WTC11 (cell line): ENCODE measurements at places on chromosomes 3 and 15.
A peak's percentile ranks its signal among the peaks of the same experiment; 100 is the strongest.

DNA sequence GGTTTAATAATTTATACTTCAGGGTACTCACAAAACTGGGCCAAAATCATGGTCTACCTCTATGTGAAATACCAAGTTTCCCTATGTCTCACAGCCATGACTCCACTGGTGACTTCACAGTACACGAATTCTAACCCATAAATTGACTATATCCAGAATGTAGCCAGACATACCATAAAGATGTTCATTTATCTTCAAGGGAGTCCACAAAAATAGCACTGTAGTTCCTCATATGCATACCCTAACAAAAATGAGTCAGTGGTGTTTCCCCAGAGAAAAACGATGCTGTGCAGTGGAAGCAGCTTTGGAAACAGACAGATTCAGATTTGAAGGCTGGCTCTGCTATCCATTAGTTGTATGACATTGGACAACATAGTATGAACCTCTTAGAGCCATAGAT lies 438.8 kb downstream of the FHIT start:
- DNase-seq: no peak

DNA sequence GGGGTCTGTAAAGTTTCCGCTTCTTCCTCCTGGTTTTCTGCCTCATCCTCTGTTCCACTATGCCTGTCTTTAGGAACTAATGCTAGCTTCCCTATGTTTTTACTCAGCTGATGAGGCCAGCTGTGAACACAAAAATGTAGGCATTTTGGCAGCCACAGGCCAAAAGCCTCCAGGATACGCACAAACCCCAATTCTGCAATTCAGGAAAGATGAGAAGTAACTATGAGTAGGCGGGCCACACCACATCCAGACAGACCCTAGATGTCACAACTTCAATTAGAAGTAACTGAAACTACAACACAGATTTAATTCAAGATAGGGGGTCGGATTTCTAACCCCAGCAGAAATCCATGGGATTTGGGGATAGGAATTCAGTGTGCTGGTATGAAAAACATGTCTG lies 11.9 kb downstream of the CA12 start:
- DNase-seq: no peak

GRCh38 chr15:85479071-85479647 lies 98.8 kb downstream of the AKAP13 start:
- no peak for DNase-seq

GRCh38 chr15:91235376-91235775 lies 135.3 kb downstream of the SV2B start:
- DNase-seq: no peak

DNA sequence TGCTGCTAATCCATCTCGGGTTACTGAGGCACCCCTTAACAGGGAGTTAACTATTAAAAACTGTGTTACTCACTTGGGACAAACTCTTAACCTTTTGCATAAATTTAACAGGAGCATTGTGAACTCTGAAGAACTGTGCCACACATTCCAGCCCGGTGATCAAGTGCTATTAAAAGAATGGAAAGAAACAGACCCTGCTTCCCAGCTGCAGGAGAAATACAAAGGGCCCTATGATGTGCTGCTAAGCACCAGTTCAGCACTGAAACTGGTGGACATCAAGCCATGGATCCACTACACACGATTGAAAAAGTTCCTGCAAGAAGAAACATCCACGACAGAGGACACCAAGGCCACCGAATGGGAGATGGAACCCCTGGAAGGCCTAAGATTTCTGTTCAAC lies 114.7 kb upstream of the PLCL2 start:
- no peak for DNase-seq

- DNase-seq: peak; percentile 36
These were observed 219.8 kb upstream of the TOPAZ1 start for GRCh38 chr3:44021651-44022594.

DNA sequence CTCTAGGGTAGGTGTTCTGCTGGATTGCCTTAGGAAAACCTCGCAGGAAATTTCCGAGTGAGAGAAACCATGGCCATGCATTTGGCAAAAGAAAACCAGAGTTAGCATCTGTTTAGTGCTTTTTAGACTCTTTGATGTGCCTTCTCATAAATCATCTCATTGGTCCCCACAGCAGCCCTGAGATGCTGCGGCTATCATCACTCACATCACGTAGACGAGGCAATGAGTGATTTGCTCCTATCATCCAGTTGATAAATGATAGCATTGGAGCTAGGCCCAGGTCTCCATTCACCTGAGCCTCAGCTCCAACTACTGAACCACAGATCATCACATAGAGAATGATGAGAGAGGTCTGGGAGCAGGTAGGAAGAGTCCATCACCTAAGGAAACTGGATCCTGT lies 111.1 kb downstream of the PDCD6IP start:
- no peak for DNase-seq

DNA sequence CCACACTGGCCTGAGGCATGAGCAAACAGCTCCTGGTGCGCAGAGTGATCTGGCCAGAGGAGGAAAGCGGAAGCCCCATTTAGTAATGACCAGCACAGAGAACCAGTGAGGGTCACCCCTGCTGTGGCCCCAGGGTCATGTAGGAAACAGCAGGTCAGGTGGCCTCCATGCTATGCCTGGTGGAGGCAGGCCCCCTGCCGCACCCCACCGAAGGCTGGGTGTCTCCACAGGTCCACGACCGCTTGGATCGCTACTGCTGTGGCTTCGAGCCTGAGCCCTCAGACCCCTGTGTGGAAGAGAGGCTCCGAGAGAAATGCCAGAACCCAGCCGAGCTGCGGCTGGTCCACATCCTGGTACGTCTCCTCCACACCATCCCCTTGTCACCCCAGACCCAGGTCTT lies 52.6 kb downstream of the POMGNT2 start:
- no peak for DNase-seq

- DNase-seq: peak; percentile 11
These were observed at the start of gene PTX3 for GRCh38 chr3:157436583-157437291. Gene PTX3, plus strand, starts transcription at chr3:157436850. Its CDS starts 84 bp downstream, at chr3:157436934.

- DNase-seq: no peak
These were observed 68.3 kb downstream of the KLHL25 start for GRCh38 chr15:85726454-85726853.

GRCh38 chr3:177426878-177427495 lies 229.7 kb upstream of the TBL1XR1 start:
- no peak for DNase-seq

DNA sequence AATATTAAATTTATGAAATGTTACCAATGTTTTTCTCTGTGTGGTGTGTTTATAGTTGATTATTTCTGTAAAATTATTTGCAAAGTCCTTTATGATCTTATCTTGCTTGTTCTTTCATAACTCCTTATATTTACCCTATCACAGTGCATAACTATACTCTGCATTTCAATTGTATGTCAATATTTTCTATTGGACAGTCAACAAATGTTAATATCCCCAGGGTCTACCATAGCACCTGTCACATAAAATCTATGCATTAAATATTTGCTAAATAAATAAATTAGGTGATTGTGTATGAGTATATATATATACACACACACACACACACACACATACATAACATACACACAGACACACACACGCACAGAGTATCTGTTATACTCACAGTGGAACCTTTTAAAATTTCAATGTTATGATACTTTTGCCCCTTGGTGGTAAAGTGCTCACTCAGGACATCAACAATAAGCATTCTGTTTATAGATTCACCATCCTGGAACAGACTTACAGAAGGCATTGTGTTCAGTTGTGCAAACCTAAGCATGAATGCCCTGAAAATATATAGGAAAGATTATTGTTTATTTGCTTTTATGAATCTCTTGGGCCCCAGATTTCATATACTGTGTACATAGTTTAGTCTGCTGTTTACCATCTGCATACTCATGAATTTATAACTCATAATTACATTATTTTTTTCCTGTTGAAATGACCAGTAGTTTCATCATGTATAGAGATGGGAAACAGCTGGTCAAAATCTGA lies 443.7 kb downstream of the EPHA6 start:
- DNase-seq: no peak

DNA sequence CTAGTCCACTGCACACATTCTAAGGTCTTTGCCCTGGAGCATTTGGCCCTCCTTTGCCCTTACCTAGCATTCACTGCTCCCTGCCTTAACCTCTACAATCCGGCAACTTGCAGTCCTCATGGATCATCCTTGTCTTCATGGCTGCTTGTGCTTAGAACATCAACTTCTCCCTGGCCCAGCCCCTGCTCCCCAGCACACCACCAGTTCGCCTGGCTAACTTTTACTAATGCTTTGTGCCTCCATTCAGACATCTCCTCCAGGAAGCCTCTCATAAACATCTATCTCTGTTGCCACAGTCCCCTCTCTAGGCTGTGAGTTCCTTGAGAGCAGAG lies 57.1 kb downstream of the AAGAB start:
- DNase-seq: no peak

- DNase-seq: no peak
These were observed 131.6 kb upstream of the RASGRP1 start for GRCh38 chr15:38696109-38696727.

DNA sequence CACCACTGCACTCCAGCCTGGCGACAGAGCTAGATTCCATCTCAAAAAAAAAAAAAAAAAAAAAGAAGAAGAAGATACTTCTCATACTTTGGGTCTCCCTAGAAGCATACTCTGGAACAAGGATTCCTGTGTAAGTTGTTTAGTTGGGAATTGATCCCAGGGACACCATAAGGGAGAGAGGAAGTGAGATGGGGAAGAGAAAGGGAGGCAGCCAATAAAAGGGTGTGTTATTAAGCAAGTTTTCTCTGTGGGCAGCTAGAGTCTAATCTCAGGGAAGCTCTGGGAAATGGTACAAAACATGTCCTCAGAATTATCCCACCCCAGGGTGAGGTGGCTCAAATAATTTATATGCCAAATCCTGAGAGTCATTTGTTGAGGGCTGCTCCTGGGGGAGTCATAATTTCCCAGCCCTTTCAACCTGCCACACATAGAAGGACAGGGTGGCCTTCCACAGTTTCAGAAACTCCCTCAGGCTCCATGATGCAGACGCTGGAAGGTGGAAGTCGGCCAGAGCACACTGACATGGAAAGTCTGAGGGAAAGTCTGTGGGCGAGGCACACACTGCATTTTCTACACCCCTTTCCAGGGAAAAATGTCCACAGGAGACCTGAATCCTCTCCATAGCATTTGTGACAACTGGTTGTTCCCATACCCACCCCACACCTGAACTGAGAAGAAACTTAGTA lies 86.4 kb upstream of the SLC4A7 start:
- DNase-seq: no peak

- DNase-seq: no peak
These were observed 606.6 kb downstream of the TBL1XR1 start for GRCh38 chr3:176590722-176591121.

DNA sequence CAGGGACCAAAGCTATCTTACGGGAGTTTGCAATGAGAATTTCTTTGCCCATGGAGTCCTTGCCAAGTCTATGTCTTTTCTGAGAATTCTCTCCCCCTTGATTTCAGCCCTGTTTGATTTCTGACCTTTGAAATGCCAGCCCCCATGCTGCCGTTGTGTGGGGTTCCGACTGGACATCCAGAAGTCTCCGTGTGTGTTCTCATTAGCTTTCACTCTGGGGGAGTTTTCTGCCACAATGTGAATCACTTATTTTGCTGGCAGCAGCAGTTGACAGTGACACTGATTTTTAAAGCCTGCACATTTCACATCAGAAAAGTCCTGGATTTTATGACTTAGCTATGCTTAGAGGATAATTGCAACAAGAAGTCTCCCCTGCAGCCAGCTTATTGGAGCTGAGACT lies 98.4 kb upstream of the CTDSPL start:
- DNase-seq: no peak

DNA sequence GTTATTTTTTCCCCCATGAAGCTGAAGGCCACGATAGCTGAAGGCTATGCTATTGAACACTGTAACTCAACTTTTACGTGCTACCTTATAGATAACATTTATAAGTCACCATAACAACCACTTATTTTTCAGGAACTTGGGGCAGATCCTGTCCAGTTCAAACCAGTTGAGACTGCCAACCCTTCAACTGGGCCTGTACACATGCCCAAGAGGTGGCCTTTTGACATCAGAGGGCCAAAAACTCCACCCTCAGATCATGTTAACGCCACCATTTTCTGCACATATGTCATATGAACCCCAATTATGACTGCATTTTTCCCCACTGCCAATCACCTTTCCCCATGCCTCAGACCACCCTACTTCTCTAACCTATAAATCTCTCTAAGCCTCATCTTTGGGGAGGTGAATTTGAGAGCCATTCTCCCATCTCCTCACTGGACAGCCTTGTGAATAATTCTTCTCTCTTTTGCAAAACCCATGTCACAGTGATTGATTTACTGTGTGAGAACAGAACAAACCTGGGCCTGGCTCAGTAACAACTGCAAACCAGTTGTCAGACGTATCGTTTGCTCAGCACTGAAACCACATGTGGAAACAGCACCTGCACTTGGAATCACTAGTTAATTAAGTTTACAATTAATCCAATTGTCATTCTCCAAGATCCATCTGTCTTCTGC lies 42.5 kb downstream of the ZNF445 start:
- DNase-seq: no peak

DNA sequence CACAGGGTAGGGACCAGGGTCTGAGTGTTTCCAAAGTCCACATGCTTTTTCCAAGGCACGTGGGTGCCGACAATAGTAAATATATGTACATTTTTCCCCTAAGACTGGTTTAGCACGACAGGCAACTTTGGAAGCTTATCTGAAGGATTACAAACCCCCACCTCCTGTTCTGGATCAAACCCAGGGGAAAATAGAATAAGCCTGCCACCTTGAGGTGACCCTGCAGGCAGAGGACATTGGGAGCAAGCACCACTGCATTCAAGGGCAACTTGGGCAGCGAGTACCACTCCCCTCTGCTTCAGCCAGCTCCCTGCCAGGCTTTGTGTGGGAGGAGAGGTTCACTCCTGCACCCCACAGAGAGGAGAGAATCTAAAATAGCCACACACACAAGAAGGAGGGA lies 44.8 kb downstream of the KBTBD12 start:
- DNase-seq: peak; percentile 48

- DNase-seq: no peak
These were observed 394.8 kb downstream of the TUSC7 start for GRCh38 chr3:117104381-117104780.
